ENCODE measurements at places on chromosomes 5 and 9.

GRCh38 chr9:18149471-18150011, 324.4 kb upstream of the ADAMTSL1 start:
- DNase-seq: no peak

DNA sequence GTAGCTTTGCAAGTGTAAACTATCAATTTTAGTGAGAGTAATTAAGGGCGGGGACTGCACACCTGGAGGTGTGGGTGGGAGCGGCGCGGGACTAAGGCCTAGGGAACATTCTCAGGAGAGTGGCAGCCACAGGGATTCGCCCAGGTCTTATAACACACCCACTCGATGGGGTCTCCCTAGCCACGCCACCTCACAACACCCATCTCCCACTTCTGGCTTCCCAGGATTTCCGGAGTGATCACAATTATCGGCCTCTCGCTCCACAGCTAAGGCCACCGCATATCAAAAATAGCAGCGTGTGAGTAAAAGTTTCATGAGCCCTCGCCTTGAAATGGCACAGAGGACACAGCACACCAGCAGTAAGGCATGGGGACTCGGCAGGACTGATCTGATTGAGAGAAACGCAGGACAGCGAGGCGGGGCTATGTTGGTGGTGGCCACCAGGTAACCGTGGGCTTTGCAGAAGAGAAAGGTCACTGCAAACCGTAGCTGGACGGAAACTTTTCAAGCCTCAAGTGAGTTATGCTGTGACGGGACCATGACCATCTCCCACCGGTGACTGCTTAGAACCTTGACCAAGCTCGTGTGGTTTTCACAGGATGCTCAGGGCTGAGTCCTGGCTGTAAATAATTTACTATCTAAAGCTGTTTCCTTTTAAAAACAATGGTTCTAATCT, 1.1 kb upstream of the LPAR1 start:
- peak; percentile 46 for DNase-seq

- DNase-seq: no peak
Observed at GRCh38 chr9:109887079-109887478, 107.1 kb downstream of the PALM2AKAP2 start.

DNA sequence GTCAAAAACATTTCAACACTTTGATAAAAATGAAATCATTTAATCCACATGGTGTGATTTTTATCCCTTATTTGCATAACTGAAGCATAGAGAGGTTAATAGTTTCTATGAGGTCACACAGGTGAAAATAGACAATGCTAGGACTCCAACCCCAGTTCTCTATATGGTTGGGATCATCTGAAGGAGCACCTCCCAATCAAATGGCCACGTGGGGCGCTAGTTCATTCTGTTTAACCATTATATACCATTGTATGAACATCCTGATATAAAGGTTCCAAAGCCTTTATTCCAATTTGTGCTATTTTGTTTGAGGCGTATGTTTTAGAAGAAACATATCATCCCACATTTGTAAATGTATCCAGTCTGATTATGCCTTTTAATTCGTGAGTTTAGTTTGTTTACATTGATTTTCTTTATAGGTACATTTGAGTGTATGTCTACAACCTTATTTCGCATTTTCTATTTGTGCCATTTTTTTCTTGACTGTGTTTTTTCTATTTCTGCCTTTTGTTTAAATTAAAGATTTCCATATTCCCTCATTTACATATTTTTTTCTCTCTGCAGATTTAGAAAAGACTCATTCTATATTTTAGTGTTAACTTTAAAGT, 1092.0 kb downstream of the MAT2B start:
- DNase-seq: no peak

- no peak for DNase-seq
Observed at GRCh38 chr5:148620696-148621095, 33.6 kb downstream of the HTR4 start.

GRCh38 chr9:21287280-21287679, 17.8 kb downstream of the IFNA5 start:
- DNase-seq: no peak

DNA sequence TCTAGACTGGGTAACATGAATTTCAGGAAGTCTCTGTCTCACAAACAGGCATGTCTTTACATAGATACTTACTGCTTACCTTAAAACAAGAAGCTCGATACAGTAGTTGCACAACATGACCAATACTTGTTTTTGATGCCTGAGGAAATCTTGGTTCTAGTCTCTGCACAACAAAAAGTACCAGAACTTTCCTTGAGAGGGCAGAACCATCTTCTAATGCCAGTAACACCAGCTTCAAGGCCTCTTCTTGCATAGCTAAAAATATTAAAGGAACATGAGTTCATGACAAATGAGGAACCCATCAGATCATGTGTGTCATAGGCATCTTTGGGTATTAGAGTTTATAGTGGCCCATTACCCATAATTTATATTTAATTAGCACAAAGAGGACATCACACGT, 22.0 kb downstream of the RC3H2 start:
- DNase-seq: no peak

All from body of pancreas (tissue), 4 donors.